ENCODE measurements at places on chromosomes 2 and 18. TPM values are rescaled to one million over a fixed set of nuclear protein-coding genes. Genes with fewer than 3 reads are reported as not detected.

DNA sequence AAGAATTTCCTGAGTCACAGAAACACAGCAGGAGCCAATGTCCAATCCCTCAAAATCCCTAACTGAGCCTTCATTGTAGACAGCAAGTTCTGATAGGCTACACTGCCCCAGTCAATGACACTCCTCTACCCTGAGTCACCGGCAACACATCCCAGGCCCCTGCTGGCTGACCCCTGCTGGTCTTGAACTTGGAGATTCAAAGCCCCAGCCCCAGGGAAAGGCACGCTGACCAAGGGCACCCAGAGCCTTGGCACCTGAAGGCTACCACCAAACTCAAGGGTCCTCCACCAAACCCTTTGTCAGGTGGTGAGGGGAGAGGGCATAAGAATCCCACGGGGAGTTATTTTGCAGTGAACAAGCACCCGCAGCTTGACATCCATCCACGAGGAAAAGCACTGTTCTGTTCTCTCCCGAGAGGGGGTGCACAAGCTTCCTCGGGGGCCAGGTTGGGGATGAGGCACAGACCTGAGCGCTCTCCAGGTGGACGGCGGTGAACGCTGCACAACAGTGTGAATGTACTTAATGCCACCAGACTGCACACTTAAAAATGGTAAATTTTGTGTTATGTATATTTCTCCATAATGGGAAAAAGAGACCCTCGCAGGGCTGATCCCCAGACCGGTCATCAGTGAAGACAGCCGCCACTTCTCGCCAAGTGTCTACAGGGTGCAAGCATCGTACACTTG lies 46.9 kb downstream of the TFCP2L1 start:
- H3K27ac ChIP-seq: no peak overlapping the region
- no peaks in the 10 kb centered on the region for H3K27me3 ChIP-seq
- H3K4me1 ChIP-seq: no peaks in the 10 kb centered on the region
- no peaks in the 10 kb centered on the region for H3K36me3 ChIP-seq

DNA sequence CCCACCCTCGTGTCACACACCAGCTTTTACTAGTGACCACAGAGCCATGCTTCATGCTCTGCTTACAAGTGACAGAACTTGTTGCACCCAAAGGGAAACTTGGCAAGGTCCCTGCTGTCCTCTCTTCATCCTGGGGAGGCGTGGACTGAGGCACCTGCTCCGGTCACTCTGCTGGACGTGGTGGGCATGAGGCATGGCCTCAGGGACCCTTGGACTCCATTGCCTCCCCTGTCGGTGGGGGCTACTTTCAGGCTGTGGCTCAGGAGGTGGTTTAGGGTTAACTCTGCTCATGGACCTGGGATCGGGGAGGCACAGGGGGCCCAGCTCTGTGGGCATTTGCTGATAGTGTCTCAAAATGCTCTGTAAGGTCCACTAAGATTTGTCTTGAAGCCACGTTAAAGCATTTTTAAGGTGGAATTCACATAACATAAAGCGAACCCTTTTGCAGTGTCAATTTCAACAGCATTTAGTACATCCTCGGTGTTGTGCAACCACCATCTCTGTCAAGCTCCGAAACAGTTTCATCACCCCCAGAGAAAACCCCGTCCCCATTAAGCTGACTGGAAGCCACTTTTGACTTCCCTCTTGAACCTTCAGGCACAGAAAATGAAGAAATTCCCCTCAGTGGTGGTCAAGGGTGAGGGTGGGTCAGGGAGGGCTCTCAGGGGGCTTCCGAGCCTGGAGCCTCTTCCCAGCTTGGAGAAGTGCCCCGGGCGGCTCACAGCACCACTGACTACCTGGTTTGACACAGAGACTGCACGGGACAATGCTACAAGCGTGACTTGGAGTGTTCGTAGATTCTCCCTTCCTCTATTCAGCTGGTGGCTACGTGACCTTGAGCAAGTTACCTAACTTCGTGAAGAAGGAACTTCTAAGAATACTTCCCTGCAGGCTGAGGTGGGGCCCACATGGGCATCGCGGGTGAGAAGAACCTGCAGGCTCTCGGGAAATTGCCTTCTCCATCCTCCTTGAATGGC lies 100.0 kb upstream of the HDAC4 start:
- no peaks in the 10 kb centered on the region for H3K27me3 ChIP-seq
- peak overlapping the region; percentile 53 for H3K27ac ChIP-seq
- H3K4me3 ChIP-seq: no peak overlapping the region
- no peaks in the 10 kb centered on the region for H3K4me1 ChIP-seq

The RUFY4 gene
- not detected for total RNA-seq

- H3K4me1 ChIP-seq: peaks cover 2% of the 10 kb centered on the region
- no peaks in the 10 kb centered on the region for H3K27me3 ChIP-seq
- no peaks in the 10 kb centered on the region for H3K36me3 ChIP-seq
- DNase-seq: peak; percentile 22
These were observed 2.1 kb upstream of the PID1 start for GRCh38 chr2:229273006-229273722.

DNA sequence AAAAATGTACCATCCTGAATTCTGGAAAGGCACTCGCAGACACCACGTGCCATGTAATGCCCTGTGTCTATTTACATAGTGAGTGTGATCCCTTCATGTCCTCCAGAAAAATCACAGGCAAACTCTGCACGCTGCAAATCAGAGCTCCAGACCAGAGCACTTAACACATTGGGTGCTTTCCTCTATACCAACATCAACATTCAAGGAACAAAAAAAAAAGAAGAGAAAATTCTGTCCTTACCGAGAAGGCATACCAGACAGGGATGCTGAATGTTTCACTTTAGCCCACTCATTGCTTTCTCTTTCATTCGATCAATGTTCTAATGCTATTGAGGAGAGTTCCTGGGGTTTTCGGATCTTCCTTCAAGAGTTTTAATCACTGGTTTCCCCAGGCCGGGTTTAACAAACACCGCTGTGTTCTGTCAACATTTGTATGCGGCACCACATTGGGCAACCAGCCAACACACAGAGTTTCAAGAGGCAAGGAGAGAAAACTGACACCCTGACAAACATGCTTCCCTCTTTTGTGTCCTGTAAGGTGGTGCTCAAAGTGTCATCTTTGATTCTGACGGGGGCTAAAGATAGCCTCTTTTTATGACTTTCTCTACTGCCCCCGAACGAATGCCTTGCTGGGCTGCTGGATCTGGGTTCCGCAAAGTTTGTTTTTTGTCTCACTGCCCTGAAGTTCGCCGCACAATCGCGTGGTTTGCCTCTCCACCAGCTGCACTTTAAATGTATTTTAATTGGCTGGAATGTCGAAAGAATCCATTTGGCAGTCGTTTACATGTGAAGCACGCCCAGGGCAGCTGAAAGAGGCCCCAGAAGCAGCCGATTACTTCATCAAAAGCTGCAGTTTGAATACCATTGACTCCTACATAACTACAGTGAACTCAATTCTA lies 106.4 kb upstream of the NCKAP5 start:
- H3K4me3 ChIP-seq: no peak overlapping the region
- H3K36me3 ChIP-seq: no peaks in the 10 kb centered on the region
- no peaks in the 10 kb centered on the region for H3K27me3 ChIP-seq
- H3K4me1 ChIP-seq: no peaks in the 10 kb centered on the region
- H3K27ac ChIP-seq: no peak overlapping the region
- DNase-seq: peak; percentile 46

DNA sequence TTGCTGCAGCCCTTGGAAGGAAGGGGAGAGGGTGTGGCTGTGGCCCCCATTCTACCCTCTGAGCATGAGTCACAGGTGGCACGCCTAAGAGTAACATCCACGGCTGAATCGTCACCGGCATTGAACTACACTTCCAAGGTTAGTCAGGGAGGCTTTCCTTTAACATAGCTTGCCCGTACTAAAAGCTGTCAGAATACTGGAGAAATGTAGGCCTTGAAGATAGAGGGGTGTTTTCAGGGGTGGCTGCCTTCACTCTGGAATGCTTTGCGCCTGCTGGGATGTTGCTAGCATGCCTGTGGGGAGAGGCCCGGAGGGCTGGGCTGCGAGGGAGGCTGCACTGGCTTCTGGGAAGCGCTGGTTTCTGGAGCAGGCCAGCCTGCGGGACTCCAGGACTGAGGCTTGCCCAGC lies 333.7 kb downstream of the AGAP1 start:
- no peak for DNase-seq
- no peak overlapping the region for H3K4me3 ChIP-seq
- H3K36me3 ChIP-seq: no peaks in the 10 kb centered on the region
- H3K27me3 ChIP-seq: no peaks in the 10 kb centered on the region
- H3K4me1 ChIP-seq: no peaks in the 10 kb centered on the region
- no peak overlapping the region for H3K27ac ChIP-seq

The CFC1 gene
- total RNA-seq: 0.44 TPM

DNA sequence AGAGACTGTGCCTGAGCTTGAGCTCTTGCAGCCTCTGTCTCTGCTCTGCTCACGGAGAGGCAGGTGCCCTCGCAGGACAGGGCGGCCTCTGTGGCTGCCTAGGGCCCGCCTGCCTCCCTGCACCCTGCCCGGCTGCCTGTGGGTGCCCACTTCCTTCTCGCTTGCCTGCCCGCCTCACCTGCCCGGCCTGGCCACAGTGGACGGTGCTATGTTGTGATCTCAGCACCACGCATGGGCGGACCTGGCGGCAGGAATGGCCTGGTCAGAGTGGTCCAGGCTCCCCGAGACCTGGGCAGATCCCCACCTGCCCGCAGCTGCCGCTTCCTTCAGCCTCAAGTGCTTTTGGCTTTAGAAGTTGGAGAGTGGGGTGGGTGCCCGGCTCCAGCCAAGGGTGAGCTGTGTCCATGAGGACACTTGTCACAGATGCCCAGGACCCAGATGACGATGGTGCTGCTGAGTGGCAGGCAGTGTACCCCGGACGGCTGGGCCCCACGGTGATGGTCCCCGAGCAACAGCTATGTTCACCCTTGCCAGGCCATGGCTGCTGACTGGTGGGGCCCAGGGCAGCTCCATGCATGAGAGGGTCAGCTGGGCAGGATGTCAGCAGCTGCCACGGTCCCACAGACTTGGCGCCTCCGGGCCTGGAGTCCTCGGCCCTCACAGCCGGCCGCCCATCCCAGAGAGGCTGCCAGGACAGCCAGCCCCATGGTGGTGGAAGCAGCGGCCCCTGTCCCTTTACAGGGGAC lies 25.3 kb downstream of the RTP5 start:
- no peaks in the 10 kb centered on the region for H3K4me1 ChIP-seq
- H3K27me3 ChIP-seq: no peaks in the 10 kb centered on the region
- no peak overlapping the region for H3K27ac ChIP-seq
- no peak overlapping the region for H3K4me3 ChIP-seq
